Ascending aorta (tissue), 2 donors: ENCODE measurements at places on chromosomes 6 and 20. TPM values are rescaled to one million over a fixed set of nuclear protein-coding genes. Genes with fewer than 3 reads are reported as not detected.

Gene CGAS
- total RNA-seq, result 15.9 TPM

Gene FAM83D
- total RNA-seq, result 0.53 TPM

Gene NKAPL
- total RNA-seq, result not detected

Gene FAM83C
- total RNA-seq, result not detected

Gene EPPIN
- not detected for total RNA-seq

Gene RIN2
- 45.7 TPM for total RNA-seq

Gene HTR1B
- 12.0 TPM for total RNA-seq

Gene TP53TG5
- not detected for total RNA-seq

Gene LY6G6D
- not detected for total RNA-seq

Gene HACE1
- 7.7 TPM for total RNA-seq

Gene GRIK2
- not detected for total RNA-seq

Gene SRMS
- total RNA-seq, result not detected

DNA sequence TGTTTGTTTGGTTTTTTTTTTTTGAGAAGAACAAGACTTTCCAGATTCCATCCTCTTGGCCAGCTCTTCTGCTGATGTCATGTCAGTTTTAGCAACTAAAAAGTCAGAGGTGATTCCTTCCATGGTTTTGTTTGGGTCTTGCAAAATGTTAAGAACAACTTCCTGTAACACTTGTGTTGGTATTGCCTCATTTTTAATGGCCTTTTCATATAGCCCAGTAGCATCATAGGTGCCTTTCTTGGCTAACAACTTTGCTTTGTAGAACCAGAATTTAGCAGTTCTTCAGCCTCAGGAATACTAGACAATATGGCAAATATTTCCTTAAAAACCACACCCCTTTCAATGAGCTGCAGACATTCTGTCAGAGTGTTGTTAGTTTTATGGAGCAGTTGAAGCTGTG lies 99.5 kb upstream of the SIRPG start:
- no peak for DNase-seq

DNA sequence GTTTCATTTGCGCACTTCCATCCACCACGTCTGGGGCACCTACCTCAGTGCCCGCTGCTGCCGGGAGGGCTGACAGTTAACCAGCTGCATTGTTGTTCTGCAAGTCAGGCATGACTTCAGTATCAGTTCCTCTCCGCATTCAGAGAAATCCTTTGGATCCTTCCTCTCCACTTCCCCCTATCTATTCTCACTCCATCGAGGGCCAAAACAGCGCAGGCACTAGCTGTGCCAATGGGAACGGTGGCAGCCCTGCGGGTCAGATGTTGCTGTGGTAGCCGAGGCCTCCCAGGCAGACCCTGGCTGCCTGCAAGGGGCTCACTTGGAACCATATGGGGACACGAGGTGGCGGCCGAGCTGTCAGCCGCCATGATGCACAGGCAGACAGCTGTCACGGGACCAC lies 64.2 kb upstream of the INSM1 start:
- DNase-seq, result no peak

GRCh38 chr6:138468320-138469015 lies 30.8 kb downstream of the NHSL1 start:
- DNase-seq, result no peak

- no peak for DNase-seq
These were observed 74.2 kb upstream of the PHIP start for GRCh38 chr6:79152269-79152737.

DNA sequence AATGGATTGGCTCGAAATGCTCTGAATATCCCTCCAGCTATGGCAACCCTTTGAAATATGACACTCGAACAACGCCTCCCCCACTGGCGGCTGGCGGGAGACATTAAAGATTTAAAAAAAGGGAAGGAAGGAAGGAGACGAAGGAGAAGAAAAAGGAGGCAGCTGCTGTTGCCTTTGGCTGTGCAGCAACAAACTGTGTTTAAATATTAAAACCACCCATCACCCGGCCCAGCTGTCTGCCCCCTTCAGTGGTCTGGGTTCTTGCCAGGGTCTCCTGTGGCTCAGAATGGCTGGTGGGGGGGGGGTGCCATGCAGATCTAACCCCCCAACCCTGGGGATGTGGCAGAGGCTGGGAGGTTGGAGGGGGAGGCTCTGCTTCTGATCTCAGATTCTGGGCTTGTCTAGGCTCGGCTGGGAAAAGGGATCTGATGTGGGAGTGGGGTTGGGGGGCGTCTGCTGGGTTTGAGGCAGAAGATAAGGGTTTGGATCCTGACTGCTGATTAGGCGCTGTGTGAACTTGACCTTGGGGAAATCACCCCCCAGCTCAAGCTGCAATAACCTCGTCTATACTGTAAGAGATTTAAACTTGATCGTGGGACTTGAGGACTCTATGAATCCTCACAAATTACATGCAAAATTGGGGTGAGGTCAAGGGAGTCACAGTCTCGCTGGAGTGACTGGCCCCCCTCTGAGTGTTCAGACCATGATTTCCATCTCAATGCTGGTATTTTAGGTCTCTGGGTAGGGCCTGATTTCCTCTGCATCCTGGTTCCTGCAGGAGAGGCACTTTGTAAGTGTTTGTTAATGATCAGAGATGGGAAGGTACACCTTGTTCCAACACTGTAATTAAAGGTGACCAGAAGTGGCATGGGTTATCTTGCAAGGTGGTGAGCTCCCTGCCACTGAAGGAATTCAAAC lies 40.3 kb upstream of the BLCAP start:
- peak; percentile 44 for DNase-seq

DNA sequence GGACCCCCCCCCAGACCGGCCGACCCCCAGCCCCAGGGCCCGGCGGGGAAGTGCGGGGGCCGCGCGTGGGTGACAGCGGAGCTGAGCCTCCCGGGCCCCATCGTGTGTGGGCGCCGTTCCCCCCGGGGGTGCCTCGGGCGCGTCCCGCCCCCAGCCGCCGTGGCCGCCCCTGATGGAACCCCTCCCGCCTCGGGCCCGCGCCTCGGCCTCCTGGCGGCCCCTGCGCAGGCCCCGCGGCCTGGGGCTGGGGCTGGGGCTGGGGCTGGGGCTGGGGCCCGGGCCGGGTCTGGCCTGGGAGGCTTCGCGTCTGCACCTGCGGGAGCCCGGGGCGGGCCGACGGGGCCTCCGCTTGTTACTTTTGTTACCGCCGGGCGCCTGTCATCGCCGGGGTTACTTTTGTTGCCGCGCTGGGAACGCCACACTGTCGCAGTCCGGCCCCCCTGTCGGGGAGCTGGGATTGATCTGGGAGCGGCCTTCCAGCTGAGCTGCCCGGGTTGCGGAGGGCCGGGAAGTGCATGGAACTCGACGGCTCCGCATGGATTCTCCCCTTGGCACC lies 598 bp downstream of the OGFR start:
- no peak for DNase-seq

GRCh38 chr20:40932436-40932835 lies 96.2 kb upstream of the TOP1 start:
- no peak for DNase-seq

- no peak for DNase-seq
These were observed 114.7 kb upstream of the ZNF217 start for GRCh38 chr20:53708129-53708968.

DNA sequence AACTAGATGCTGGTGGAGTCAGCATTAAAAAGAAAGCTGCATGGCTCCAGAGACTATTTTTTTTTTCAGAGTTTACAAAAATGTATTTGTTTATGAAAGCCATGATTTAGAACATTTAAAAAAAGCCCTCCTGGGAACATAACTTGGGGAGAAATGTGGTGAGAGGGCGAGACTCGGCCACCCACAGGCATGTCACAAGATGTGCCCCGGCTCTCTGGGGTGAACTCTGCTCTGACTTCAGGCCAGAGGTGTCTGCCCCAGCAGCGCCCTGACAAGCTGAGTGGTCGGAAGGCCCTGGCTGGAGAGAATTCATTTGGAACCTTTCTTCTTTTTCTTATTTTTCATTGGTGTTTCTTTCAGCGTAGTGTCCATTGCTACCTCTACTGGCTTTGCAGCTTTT lies 21.7 kb upstream of the RFPL4B start:
- DNase-seq, result no peak

- no peak for DNase-seq
These were observed 463.9 kb upstream of the JAG1 start for GRCh38 chr20:11137688-11138087.

GRCh38 chr6:98039904-98040607 lies 757.0 kb upstream of the MMS22L start:
- DNase-seq, result no peak

DNA sequence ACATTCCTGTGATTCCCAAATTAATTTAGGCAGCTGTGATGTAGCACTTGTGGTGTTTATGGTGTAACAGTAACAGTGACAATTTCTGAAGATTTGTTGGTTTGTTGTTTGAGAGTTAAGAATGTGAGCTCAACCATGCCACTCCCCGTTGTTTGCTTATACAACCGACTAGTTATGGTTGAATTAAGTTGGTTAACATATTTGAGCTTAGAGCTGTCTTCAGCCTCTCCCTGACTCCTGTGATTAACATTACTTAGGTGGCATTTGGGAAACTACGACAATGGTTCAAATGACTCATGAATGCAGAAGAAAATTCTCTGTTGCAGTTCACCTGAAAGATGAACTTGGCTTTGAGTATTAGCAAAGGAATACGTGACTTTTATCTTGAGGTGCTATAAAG lies 35.9 kb upstream of the PRL start:
- no peak for DNase-seq

DNA sequence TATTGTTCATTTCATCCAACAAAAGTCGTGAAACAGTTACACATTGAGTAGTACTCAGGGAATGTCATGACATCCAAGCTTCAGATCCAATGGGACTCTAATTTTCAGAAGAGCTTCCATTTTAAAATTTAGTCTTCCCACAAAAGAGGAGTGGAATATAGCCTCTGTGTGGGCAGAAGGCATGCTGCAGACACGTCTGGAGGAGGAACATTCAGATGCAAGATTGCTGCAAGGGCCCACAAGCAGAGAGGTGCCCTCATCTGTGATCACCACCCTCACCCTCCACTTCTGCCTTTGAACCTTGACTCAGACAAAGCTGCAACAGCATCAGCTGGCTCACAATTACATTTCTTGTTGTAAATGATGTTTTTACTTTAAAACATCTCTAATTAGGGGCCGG lies 29.9 kb downstream of the NRN1 start:
- no peak for DNase-seq

DNA sequence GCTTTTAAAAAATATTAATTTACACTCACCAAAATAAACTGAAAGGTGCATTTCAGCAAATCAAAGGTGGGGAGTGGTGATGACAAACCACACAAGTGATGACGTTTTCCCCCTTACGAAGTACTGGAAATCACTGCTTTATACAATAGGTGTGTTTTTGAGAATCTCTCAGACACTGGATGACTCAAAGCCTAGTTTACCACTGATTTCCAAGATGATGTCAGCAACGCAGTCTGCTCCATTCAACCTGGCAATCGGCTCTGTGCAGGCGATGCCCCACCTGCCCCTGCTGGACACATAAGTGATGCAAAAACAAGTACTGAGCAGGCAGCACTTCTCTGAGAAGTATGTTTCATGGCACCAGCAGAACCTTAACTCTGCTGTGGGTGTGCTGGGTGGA lies 114.4 kb downstream of the SOD2 start:
- no peak for DNase-seq

DNA sequence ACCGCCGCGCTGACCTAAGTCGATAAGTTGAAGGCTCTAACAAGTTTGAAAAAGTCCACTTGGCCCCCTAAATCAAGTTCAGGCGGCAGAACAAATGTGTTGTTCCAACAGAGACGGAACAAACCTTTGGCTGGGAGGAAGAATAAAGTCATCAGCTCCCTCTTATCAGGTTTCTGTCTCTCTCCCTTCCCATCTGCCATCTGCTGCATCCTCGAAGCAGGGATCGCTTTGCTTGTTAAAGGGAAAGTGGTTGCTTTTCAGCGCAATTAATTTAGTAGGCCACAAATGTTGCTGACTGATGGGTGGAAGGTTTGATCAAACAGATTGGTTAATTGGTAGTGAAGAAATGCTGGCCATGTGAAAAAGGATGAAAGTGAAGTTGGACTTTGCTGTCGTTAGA lies 64.3 kb downstream of the CDH4 start:
- DNase-seq, result no peak

GRCh38 chr6:103750603-103751002 lies 1109.1 kb downstream of the HACE1 start:
- DNase-seq, result no peak

GRCh38 chr20:48012401-48012974 lies 227.2 kb upstream of the SULF2 start:
- no peak for DNase-seq

- DNase-seq, result peak; percentile 60
These were observed 4.9 kb downstream of the ARFRP1 start for GRCh38 chr20:63702751-63703470.

- DNase-seq, result no peak
These were observed 249.7 kb downstream of the CD83 start for GRCh38 chr6:14367296-14367695.

DNA sequence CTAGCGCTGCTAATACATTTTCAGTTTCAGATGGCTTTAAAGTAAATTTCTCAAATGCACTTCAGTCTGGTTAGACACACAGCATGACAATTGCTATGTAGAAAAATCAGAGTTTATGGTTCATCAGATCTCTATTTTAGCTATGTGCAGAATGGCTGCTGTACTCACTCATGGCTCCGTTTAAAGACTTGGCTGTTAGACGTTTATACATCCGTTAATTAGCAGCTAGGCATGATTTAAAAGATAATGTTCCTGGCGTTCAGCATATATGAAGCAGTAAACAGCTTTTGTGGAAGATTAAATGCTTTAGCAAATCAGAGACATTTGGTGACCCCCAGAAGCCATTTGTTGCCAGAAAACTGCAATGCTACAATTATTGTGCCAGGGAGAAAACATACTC lies 350.0 kb upstream of the MANEA start:
- DNase-seq, result no peak

- DNase-seq, result no peak
These were observed 33.3 kb upstream of the THEMIS start for GRCh38 chr6:127933852-127934840.

- no peak for DNase-seq
These were observed 27.8 kb downstream of the FYN start for GRCh38 chr6:111845441-111845871.

DNA sequence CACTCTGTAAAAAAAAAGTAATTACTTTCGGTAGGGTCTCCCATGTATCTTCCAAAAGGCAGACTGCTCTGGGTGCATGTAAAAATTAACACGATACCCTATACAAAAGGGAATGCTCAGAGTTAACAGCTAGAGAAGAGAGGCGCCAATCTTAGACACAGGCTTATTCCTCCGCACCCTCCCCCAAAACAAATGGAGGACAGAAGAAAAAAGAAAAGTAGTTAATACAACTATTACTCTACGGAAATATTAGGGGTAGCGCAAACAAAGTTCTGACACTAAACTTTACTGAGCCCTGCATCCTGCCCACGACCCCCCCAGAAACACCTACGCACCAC lies 331 bp upstream of the UFL1 start:
- no peak for DNase-seq

- DNase-seq, result no peak
These were observed 10.3 kb upstream of the MAPK13 start for GRCh38 chr6:36120018-36120417.

GRCh38 chr6:108796875-108797274 lies 51.3 kb upstream of the ARMC2 start:
- no peak for DNase-seq

GRCh38 chr6:63372951-63373533 lies 53.3 kb upstream of the LGSN start:
- no peak for DNase-seq
